Gastrocnemius medialis (tissue), 4 donors: ENCODE measurements at places on chromosomes 3 and 15. TPM values are rescaled to one million over a fixed set of nuclear protein-coding genes. Genes with fewer than 3 reads are reported as not detected.

Gene CEP19
- total RNA-seq, result 4.1 TPM

Gene PDZRN3
- total RNA-seq, result 9.1 TPM

DNA sequence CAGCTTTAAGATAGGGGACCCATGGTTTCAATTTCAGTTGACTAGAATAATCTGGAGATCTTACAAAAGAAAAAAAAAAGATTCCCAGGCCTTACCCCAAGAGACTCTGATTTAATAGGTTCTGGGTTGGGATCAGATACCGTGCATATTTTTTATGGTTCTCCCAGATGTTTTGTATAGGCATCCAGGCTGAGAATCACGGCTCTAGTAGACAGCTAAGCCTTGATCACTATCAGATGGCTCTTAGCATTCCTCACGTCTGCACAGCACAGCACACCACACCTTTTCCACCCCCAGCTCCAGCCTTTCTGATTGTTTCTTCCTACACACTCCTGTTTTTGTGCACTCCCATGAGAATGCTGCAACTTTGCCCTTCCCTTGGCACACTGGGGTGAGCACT lies 40.8 kb downstream of the TMEM45A start:
- no peaks in the 10 kb centered on the region for H3K27me3 ChIP-seq
- no peaks in the 10 kb centered on the region for H3K36me3 ChIP-seq
- H3K4me3 ChIP-seq, result no peak overlapping the region
- no peaks in the 10 kb centered on the region for H3K4me1 ChIP-seq

Gene TMED3
- 6.7 TPM for total RNA-seq

Gene THPO
- total RNA-seq, result 0.36 TPM

- DNase-seq, result no peak
- no peaks in the 10 kb centered on the region for H3K27me3 ChIP-seq
- H3K36me3 ChIP-seq, result no peaks in the 10 kb centered on the region
- no peaks in the 10 kb centered on the region for H3K4me1 ChIP-seq
- H3K27ac ChIP-seq, result no peak overlapping the region
- no peak overlapping the region for H3K4me3 ChIP-seq
Measured at GRCh38 chr15:37536967-37537605, 397.4 kb upstream of the TMCO5A start.

DNA sequence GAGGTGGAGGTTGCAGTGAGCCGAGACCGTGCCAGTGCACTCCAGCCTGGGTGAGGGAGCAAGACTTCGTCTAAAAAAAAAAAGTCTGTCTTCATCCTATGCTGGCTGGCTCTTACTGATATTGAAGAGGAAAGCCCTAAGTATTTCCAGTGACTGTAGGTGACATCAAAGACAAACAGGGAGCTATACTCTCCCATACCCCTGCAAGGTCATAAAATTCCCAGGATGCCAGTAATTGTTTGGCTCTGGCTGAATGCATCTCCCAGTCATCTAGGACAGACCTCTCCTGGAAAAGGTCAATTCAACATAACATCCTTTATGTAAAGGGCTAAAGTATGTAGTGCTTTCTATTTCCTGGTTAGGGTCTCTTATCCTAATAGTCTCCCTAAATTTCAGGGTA lies 8.0 kb downstream of the ZBBX start:
- no peaks in the 10 kb centered on the region for H3K36me3 ChIP-seq
- no peak overlapping the region for H3K4me3 ChIP-seq
- no peak overlapping the region for H3K27ac ChIP-seq
- no peaks in the 10 kb centered on the region for H3K27me3 ChIP-seq
- DNase-seq, result no peak
